ENCODE measurements at places on chromosomes 5 and 9.

DNA sequence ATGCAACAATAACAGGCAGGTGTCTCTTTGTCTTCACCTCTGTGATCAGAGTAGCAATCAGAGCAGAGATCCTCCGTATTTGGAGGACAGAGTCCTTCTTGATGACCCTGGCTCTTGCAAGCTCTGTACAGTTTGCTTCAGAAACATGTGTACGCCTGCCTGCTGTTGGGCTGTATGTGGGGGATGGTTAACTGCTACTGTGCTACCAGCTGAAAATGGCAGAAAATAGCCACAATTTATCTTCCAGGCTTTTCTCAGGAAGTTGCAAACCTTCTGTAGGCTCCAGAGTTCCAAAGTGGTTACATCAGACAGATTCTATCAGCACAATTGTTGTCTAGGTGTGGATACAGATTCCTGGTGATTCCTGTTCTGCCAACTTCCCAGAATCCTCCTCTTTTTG lies 35.5 kb downstream of the DDX46 start:
- no peak for DNase-seq

DNA sequence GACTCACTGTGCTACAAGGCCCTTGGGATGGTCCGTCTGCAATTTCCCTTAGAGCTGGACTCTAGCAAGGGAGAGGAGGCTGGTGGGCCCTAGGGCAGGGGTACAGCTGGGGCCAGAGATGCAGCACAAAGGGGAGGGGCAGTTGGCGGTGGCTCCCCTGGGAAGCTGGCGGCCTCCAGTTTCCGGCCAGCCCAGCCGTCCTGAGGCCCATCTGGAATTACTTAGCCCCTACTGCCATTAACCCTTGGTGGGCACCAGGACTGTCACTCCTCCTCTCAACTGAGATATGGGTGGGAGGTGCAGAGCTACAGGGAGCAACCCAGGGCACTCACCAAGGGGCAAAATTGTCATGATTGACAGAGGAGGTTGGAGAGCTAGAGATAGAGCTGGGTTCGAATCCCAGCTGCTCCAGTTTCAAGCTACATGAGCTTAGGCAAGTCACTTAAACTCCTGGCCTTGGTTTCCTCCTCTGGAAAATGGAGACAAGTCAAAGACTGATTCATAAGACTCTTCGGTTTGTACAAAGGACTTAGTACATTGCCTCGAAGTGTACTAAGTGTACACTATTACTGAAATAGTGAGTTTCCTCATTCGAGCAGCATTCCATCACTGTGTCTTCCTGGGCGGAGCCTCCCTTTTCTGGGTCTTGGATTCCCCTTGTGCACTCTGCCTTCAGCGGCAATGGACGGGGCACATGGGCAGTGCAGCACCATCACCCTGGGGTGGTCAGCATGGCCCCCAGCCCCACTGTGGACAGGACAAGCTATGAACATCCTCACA lies 2.7 kb upstream of the PDGFRB start:
- no peak for DNase-seq

- no peak for DNase-seq
Observed at GRCh38 chr9:107177857-107178256, 105.2 kb upstream of the RAD23B start.

- DNase-seq, result no peak
Observed at GRCh38 chr9:112548836-112549595, 62.4 kb downstream of the KIAA1958 start.

- DNase-seq, result peak; percentile 4
Observed at GRCh38 chr9:134738869-134739659, 97.5 kb downstream of the COL5A1 start.

GRCh38 chr9:1659363-1659690 lies 355.8 kb upstream of the SMARCA2 start:
- no peak for DNase-seq

GRCh38 chr5:144585681-144586080 lies 415.0 kb downstream of the KCTD16 start:
- DNase-seq, result no peak

- DNase-seq, result no peak
Observed at GRCh38 chr9:85727500-85727899, 14.3 kb downstream of the AGTPBP1 start.

- DNase-seq, result peak; percentile 1
Observed at GRCh38 chr5:73625944-73626811, at the start of gene ARHGEF28. ARHGEF28 (plus strand) TSS chr5:73626196; CDS start chr5:73684852, 58,656 bp downstream.

GRCh38 chr5:135085133-135085935 lies 51.3 kb upstream of the PITX1 start:
- no peak for DNase-seq

- no peak for DNase-seq
Observed at GRCh38 chr5:102049517-102049916, 246.6 kb downstream of the SLCO4C1 start.

- no peak for DNase-seq
Observed at GRCh38 chr9:126531035-126531571, 82.6 kb upstream of the LMX1B start.

DNA sequence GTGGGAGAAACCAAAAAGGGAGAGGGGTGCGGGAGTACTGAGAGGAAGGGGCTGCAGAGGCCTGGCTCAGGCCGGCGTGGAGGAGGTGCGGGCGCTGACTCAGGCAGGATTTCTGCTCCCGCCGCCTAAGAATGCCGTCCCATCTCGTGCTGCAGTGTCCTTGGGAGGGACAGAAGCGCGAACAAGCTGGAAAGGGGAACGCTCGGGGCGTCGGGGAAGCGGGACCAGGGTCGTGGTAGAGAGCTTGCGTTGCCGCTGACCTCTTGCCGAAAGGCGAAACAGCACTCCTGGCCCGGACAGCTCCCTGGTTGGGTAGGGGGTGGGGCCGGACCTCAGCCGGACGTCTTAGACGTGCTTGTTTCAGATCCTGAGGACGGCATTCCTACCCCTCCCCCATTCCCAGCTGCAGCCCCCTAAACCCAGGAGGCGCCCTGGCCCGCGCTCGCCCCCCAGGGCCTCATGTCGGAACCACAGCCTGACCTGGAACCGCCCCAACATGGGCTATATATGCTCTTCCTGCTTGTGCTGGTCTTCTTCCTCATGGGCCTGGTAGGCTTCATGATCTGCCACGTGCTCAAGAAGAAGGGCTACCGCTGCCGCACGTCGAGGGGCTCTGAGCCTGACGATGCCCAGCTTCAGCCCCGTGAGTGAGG lies 1.1 kb downstream of the RELL2 start:
- DNase-seq, result peak; percentile 62

DNA sequence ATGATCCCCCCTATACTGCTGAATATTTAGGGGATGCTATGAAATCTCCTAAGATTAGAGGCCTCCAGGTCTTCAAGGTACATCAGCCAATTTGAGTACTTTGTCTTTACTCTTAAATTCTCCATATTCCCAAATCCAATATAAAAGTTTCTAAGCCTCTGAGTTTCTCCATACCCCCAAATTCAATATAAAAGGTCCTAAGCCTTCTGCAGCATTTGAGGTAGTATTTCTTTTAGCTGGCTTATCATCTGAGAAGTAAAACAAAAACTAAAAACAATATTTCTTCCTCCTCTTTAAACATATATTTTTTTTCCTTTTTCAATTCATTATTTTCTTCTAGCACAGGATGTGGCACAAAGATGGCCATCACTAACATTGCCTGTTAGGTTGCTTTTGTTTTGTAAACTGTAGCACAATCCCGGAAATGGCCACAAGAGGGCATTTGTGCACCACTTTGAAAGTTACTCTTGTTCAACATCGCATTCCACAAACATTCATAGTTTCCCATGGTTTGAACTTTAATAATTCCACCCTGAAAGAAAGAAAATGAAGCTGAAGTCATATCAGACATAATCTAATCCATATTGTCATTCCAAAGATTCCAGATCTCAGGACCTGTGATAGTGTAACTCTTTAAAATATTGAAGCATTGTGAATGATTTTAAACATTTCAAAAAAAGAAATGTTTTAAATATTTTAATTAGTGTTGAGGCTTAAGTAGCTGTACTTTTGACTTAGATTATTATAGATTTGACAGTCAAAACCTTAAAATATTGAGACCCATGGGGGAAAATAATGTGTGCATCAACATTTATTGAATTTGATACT lies 21.0 kb upstream of the SCGB3A2 start:
- peak; percentile 34 for DNase-seq

- no peak for DNase-seq
Observed at GRCh38 chr5:68182094-68182493, 33.5 kb upstream of the PIK3R1 start.

GRCh38 chr5:180742727-180743126 lies 2.9 kb upstream of the OR2Y1 start:
- no peak for DNase-seq

- DNase-seq, result no peak
Observed at GRCh38 chr5:69231851-69232250, 2.8 kb upstream of the CDK7 start.

- DNase-seq, result no peak
Observed at GRCh38 chr9:114346146-114346545, 16.5 kb downstream of the ORM2 start.

DNA sequence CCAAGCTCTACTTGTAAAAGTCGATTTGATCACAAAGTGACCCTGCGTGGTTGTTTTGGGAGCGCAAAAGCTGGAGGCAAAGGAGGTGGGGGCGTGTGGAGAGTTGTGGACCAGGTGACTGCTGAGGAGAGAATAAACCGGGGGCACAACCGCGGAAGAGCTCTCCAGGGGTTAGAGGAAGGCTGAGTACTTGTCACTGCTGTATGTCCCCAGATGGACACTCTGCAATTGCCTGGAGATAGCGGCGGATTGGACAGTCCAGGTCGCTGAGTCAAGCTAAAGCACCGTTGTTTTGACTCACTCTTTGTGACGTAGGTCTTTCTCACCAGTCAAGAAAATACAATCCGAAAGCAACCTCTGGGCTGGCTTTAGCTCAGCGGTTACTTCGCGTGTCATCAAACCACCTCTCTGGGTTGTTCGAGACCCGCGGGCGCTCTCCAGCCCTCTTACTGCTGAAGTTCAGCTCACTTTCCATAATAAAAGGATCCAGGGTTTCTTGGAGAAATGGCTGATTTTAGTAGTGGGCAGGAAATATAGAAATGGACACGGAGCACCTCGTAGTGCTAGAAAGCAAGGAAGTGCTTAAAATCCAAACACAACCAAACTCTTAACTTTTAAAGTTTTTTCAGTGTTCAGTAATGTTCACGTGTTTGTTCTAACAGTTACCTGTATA lies 25.7 kb downstream of the ZMAT2 start:
- peak; percentile 59 for DNase-seq

GRCh38 chr5:11852717-11853087 lies 51.5 kb downstream of the CTNND2 start:
- no peak for DNase-seq

GRCh38 chr5:95907067-95907705 lies 54.5 kb downstream of the ELL2 start:
- no peak for DNase-seq

DNA sequence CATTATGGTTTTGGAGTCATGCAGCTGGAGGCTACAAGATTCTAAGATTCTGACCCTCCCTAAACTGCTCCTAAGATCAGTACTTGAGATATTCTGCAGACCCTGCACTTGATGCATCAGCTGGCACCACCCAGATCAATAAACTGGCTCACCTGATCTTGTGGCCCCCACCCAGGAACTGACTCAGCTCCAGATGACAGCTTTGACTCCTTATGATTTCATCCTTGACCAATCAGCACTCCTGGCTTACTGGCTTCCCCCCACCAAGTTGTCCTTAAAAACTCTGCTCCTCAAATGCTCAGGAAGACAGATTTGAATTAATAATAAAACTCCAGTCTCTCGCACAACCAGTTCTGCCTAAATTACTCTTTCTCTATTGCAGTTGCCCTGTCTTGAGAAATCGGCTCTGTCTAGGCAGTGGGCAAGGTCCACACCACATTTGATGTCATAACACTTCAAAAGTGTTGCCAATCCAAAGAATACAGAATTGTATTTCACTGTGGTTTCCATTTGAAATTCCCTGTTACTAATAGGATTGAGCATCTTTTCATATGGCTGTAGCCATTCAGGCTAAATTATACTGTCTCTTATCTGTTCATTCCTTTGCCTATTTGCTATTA lies 14.8 kb upstream of the SLC30A5 start:
- DNase-seq, result no peak

DNA sequence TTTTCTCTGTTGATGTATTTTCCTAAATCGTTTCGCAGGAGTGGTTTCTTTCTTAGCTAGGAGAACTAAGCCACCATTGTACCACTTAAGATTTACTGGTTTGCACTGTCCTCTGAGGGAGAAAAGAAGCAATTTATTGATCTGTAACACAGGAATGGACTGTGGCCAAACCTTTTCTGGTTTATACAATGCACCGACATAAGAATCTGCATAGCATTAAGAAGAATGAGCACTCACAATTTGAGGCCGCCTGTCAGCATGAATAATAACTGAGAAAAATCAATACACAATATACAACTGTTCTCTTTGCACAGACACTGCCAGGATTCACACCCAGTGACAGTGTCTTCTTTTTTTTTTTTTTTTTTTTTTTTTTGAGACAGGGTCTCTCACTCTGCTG lies 168.6 kb upstream of the DMRT1 start:
- no peak for DNase-seq

- DNase-seq, result no peak
Observed at GRCh38 chr9:136363949-136364748, 605 bp upstream of the DNLZ start.

DNA sequence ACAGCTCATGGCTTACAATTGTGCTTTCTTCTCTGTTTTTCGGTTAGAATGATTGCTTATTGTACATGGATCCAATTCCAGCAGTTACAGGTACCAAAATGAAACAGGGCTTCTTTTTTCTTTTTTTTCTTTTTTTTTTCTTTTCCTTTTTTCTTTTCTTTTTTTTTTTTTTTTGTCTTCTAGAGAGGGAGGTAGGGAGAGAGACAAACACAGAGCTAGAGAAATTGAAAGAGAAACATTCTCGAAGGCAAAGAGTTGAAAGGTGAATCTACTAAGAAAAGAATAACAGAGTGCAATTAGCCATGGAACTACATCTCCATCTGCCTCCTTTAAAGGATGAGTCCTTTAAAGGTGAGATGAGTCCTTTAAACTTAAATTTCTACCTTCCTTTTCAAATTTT lies 1.0 kb upstream of the EDIL3 start:
- no peak for DNase-seq

GRCh38 chr9:78997296-78997695 lies 574.5 kb upstream of the TLE4 start:
- DNase-seq, result no peak

GRCh38 chr5:126814721-126815404 lies 37.9 kb downstream of the LMNB1 start:
- no peak for DNase-seq

DNA sequence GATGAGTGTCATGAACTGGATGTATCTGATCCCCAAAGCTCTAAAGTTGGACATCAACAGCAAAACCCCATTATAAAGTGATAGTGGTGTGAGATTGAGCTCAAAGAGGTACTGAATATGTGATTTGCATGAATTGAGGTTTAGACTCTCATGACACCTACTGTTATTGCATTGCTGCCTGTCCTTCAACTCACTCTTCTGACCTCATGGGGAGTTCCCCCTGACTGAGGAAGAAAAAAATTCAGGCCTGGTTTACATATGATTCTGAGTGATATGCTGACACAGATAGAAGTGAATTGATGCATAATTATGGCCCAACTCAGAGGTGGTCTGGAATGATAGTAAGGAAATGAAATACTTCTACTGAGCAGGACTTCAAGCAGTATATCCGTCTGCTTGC lies 76.2 kb upstream of the CHD1 start:
- peak; percentile 30 for DNase-seq

- no peak for DNase-seq
Observed at GRCh38 chr9:83617299-83617698, 5.6 kb upstream of the IDNK start.
